CD4-positive, alpha-beta T cell treated with Interleukin-6 at 100 ng/mL for 8 hours (primary cell): ENCODE measurements at places on chromosomes 7 and 10.

GRCh38 chr7:99928994-99929729, at the start of gene GJC3:
TSS of gene GJC3 (minus strand) at chr7:99929620. CDS start at chr7:99929620, 0 bp downstream.
- DNase-seq, result peak; percentile 57

DNA sequence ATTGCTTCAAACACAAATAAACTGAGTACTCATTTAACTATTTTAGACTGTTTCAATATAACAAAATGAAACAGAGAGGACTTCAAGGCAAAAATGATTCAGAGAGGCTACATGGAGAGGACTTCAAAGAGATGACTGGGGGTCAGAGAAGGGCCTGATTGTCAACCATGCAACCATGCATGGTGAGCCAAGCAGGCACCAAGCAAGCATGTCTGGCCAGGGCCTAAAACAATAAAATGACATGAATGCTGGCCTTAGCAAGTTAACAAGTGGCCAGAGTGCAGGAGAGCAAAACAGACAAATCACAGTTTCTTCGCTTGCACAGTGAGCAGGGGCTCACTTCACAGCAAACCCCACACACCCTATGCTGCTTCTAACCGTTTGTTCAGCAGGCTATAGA, 356.5 kb upstream of the MTPN start:
- DNase-seq, result no peak

- no peak for DNase-seq
These were observed 510.0 kb downstream of the TNS3 start for GRCh38 chr7:47071866-47072265.

- no peak for DNase-seq
These were observed 17.1 kb downstream of the STEAP4 start for GRCh38 chr7:88289564-88290025.

GRCh38 chr10:77497748-77498147, 139.9 kb downstream of the KCNMA1 start:
- DNase-seq, result no peak

- no peak for DNase-seq
These were observed 141.9 kb upstream of the KLF6 start for GRCh38 chr10:3926675-3927525.

- DNase-seq, result no peak
These were observed 329.2 kb upstream of the COBL start for GRCh38 chr7:51645702-51646298.

DNA sequence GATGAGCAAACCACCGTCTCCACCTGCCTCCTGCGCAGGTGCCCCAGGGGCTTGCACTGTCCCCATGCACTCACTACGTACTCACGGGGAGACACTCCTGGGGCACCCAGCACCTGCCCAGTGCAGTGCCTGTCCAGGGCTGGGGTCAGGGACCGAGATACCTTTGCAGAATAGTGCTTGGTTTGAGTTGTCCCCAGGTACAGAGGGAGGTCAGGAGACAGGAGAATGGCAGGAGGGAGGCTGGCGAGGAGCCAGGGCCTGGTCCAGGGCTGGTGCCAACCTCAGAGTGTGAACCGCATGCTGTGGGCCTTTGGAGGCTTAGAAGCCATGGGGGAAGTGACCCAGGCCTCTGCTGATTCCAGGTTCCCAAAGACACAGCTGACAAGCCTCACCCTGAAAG, 110.1 kb upstream of the GPR26 start:
- no peak for DNase-seq

DNA sequence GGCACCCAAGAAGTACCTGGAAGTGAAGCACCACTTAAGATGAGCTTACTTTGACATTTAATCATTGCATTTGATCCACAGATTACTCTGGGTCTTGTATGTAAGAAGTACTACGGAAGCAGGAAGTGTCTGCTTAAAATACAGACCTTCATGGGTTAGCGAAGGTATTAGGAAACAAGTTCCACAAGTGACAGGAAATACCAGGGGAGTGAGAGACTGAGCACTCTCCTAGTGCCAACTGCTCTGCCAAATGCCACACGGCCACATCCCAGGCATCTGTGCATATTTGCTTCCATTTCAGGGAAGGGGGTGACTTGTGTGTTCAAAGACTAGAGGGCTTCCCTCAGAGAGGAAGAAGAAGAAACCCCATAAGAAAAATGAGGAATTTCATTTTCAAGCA, 57.2 kb upstream of the ANK3 start:
- peak; percentile 15 for DNase-seq

- no peak for DNase-seq
These were observed 13.3 kb downstream of the RBM17 start for GRCh38 chr10:6102128-6102527.

DNA sequence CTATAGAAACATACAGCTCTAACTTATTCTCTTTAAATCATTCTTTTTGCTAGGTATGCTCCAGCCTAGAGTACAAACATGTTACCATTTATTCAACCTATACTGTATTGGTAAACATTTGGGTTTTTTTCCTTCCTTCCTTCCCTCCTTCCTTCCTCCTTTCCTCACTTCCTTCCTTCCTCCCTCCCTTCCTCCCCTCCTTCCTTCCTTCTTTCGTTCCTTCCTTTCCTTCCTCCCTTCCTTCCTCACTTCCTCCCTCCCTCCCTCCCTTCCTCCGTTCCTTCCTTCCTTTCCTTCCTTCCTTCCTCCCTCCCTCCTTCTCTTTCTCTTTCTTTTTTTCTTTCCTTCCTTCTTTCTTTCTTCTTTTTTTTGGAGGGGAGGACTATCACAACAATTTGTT, 286.7 kb upstream of the PRKCQ start:
- no peak for DNase-seq

DNA sequence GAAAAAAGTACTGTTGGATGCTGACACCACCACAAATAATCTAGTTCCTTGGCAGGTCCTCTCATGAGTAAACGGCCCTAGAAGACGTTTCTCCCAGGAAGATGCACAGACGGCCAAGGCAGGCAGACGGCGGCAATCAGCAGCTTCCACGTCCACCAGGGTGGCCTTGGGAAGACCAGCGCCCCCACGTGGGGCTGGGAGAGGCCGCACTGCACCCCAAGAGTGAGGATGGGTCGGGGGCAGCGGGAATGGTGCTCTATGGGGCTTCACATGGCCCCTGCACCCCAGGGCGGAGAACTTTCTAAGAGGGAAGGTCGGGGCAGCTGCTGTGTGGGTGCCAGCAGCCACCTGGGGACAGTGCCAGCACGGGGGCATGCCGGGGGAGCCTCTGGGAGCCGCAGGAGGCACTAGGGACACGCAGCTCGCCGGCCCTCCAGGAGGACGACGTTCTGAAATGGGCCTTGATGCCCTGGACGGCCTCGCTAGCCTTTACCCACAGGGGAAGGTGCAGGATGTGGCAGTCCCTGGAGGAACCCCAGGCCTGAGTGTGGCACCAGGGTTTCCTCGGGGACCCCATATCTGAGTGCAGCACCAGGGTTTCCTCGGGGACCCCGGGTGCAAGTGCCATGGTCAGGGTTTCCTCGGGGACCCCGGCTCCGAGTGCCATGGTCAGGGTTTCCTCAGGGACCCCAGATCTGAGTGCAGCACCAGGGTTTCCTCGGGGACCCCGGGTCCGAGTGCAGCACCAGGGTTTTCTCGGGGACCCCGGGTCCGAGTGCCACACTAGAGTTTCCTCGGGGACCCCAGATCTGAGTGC, 539.9 kb downstream of the DNAJB6 start:
- no peak for DNase-seq

- no peak for DNase-seq
These were observed 26.7 kb upstream of the MRLN start for GRCh38 chr10:59779756-59780533.
